ENCODE measurements at places on chromosomes 11 and 22.

- DNase-seq = no peak
Measured at GRCh38 chr11:134409552-134410429, 2.3 kb downstream of the B3GAT1 start.

GRCh38 chr11:64229744-64230170, 591 bp upstream of the DNAJC4 start:
- DNase-seq = no peak

- DNase-seq = no peak
Measured at GRCh38 chr22:48182846-48183805, 1420.7 kb downstream of the TBC1D22A start.

DNA sequence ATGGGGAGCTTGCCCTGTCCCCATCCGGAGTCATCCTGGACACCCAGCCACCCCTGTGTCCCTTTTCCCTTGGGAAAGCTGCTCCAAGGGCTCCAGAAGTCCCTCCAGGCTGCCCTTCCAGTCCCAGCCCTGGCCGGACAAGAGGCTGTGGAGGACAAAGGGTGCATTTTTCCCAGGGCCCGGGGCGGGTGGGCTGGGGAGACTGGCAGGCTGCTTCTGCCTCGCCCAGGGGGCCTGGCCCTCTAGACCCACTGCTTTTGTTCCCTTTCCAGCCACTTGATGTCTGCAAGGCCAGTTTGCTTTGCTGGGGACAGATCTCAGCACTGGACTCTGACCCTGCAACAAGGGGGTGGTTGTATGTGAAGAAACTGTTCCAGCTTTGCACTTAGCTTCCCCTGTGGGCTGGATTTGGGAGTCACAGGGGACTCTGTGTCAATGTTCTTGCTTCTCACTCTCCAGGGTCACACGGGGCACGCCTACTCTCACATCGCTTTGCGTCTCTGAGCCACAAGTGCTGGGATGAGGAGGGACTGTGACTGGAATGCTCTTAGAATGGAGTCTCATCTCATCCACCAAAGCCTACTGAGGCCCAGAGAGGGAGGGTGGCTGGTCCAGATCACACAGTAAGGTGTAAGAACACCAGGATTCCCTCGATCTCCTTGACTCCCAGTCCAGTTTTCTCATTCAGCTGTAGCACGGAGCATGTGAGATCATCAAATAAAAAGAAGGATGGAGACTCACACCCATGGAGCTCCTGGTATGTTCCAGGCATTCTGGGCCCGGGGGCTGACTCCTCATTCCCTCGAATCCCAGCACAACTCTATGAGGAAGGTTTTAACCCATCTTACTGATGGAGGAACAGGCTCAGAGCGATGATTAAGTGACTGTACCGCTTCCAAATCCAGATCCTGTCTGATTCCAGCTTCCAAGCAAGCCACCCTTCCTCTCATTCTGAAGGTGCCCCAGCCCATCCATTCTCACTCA, 59.9 kb downstream of the FBXO7 start:
- DNase-seq = no peak

DNA sequence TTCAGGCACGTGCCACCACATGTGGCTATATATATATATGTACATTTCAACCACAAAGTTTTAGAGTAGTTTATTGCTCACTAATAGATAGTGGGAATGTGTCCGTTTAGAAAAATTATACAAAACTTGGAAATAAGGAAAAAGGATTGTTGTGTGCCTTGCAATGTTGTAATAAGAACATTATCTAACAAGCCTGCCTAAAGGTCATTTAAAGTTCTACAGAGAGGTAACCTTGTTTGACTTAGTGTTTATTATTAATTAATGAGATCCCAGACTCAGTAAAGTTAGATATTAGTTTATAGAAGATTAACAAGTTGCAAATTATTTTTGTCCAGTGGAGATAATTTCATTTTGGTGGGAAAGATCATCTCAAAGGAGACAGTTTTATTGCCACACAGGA, 5.5 kb upstream of the PATL1 start:
- no peak for DNase-seq

DNA sequence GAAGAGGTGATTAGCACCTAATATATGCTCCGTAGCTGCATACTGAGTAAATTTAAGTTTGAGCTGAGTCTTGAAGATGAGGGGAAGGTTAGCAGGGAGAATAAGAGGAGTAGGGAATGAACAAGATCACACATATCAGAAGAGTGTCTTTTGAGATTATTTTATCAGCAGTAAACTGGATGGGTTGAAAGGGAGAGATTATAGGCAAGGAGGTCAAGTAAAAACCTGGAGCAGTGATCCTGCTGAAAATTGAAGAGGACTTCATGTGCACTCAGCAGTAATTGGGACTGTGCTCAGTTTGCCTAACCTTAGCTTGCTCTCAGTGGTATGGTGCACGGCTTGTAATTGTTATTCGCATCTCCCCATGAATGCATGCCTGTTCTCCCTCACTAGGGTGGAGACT, 79.5 kb upstream of the PICALM start:
- no peak for DNase-seq

GRCh38 chr11:5283086-5283485, 13.3 kb upstream of the HBE1 start:
- no peak for DNase-seq

DNA sequence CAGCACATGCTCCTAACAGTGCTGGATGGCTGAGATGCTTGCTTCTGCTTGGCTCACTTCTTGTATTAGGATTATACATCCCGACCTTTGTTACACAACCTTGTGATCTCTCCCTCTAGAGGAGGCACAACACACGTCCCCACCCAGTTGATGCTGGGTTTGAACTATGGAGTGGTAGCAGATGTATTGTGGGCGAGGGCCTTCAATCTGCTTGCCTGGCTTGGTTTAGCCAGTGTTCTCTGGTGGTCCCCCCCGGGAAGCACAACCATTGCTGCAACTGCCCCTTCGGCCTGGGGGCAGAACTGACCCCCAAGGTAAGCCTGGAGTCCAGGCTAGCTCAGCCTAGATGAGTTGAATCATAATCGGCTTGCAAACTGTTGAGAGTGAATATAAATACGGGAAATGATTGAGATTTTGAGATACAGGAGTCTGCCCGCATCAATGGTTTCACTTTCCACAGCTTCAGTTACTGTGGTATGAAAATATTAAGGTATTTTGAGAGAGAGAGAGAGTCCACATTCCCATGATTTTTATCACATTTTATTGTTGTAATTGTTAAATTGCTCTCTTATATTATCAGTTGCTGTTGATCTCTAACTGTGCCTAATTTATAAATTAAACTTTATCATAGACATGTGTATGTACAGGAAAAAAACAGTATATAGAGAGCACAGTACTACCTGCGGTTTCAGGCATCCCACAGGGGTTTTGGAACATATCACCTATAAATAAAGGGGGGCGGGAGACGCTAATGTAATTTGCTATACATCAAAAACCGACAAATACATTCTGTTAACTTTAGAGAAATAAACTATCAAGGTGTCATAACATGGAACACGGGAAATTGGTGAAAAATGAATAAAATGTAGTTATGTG, 482.0 kb upstream of the B3GAT1 start:
- no peak for DNase-seq

DNA sequence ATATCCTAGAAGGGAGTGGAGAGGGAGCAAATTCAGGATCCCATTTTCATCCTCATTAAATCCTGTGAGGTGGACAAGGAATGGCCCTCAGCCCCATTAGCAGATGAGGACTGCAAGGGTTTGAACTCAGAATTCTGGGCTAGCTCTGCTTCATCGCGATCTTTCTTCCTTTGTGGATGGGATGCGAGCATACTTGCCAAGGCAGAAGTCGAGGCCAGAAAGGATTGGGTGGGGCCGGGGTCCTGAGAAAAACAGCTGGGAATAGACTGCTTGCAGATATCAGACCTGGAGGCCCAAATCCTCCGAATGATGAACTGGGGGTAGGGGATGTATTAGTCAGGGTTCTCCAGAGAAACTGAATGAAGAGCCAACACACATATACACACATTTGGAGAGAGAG, 179.0 kb downstream of the CHST1 start:
- DNase-seq = no peak

- no peak for DNase-seq
Measured at GRCh38 chr11:110358336-110358735, 61.9 kb upstream of the RDX start.

- DNase-seq = no peak
Measured at GRCh38 chr22:24184057-24184798, 2.9 kb downstream of the SUSD2 start.

- DNase-seq = no peak
Measured at GRCh38 chr22:22703715-22704114, 59.3 kb downstream of the GGTLC2 start.

DNA sequence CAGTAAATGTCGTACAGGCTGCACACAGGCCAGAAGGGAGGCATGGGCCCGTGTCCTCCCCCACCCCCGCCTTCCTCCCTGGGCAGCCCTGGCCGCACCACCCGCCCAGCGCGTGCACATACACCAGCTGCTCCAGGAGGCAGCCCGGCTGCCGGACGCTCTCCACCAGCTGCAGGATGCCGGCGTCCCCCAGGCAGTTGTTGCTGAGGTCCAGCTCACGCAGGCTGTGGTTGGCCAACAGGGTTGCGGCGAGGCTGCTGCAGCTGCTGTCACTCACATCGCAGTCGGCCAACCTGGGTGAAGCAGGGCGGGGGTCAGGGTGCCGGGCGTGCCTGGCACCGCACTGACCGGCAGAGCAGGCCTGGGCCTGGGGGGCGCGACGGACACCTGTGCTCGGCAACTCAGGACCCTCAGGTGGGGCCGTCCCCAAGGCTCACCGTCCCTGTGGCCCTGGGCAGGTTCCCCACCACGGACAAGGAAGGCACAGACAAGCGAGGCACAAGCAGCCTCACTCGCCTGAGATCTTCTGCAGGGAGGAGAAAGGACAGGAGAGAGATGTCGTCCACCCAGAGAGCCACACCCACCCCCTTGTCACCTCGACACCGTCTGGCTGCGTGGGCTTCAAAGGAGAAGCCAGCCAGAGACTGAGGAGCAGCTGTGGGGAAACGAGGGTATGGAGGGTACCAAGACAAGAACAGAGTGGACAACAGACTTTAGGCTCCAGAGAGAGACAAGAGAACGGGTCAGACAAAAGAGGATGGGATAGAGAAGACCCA, 12.1 kb downstream of the RNH1 start:
- DNase-seq = no peak

GRCh38 chr11:59601788-59602187, 13.8 kb downstream of the OSBP start:
- no peak for DNase-seq

- DNase-seq = peak; percentile 37
Measured at GRCh38 chr11:65565624-65566453, 4.4 kb upstream of the ZNRD2 start.

- DNase-seq = no peak
Measured at GRCh38 chr11:70715166-70715951, 317.0 kb downstream of the CTTN start.

GRCh38 chr11:665062-665703, 28.1 kb downstream of the DRD4 start:
- DNase-seq = no peak

- DNase-seq = no peak
Measured at GRCh38 chr11:72981971-72982685, 160.0 kb downstream of the FCHSD2 start.

- no peak for DNase-seq
Measured at GRCh38 chr22:32476281-32477195, 1.9 kb downstream of the FBXO7 start.

DNA sequence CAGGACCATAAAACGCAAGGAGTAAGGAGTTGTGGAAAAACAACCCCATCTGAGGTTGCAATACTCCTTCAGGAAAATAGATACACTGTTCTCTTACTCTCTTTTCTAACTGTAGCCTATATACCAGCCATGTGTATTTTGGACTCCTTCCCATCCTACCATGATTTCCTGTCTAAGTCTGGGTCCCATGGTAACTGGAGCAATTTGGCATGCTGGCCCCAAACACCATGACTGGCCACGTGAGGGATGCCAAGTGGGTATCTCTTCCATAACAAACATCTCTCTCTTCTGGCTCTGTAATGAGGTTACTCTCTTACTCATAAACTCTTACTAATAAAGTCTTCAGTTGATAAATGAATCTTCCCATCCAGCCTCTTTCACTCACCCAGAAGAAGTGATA, 26.5 kb downstream of the ABTB2 start:
- DNase-seq = peak; percentile 13

GRCh38 chr11:88363648-88364065, 26.1 kb upstream of the CTSC start:
- DNase-seq = peak; percentile 75

GRCh38 chr11:104531075-104531474, 367.1 kb upstream of the PDGFD start:
- peak; percentile 9 for DNase-seq

DNA sequence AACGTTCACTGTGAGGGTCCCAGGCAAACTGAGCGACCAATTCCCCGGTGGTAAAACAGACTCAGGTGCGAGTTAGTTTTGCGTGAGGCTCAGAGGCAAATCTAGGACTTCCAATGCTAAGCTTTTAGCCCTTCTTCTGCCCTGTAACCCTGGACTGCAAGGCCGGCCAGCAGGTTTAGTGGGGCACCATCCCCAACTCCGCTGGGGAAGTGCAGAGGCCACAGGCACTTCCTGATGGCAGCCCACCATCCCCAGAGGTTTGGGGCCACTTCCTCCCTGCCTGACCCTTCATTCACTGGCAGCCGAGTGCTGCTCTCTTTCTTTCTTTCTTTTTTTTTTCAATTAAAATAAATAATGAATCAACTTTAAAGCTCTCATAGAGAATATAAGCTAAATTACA, 124.6 kb upstream of the B3GAT1 start:
- no peak for DNase-seq

DNA sequence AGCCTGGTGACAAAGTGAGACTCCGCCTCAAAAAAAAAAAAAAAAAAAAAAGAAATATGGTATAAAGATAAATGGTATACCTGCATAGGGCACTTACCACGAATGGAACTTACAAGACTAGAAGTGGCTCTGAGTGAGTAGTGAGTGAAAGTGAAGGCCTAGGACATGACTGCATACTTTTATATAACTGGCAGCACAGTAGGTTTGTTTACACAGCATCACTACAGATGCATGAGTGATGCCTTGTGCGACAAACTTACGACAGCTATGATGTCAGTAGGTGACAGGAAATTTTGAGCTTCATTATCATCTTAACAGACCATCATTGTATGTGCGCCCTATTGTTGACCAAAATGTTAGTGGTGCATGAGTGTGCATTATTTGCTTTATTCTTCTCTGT, 17.7 kb downstream of the XRCC6 start:
- no peak for DNase-seq

DNA sequence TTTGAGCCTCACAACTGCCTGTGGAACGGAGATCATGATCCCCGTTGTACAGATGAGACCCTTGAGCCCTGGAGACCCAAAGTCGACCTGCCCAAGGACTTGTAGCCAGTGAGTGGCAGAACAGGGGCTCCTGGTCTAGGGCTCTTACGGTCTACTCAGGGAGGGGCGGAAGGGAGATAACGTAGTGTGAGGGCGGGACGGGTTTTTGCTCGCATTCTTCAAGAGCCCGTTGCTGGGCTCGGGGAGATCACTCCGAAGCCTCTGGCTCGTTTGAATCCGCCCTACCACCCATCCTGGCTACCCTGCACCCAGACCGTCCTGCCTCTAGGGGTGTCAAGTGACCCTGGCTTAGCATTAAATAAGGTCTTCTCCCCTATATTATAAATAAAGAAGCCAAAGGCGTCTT, 639 bp downstream of the CRY2 start:
- DNase-seq = peak; percentile 62

All from bronchial epithelial cell (primary cell).